ENCODE measurements at places on chromosomes 12 and 14.
A peak's percentile ranks its signal among the peaks of the same experiment; 100 is the strongest.

DNA sequence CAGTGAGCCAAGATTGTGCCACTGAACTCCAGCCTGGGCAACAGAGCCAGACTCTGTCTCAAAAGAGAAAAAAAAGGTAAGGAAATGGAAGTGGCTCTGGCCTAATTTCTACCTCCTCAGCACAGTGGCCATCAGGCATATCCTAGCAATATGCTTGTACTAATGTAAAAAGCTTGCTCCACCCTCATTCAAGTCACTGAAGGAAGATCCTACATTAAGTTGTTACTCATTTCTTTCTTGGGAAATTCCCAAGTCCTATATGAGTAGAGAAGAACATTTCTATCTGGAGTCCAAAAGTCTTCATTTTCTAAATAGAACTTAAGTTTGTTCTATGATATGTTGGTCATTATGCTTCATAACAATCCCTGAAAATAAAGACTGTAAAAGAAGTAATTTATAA is 67.3 kb upstream of the HOXC13 start:
- DNase-seq: no peak

GRCh38 chr12:116968986-116969385 is 58.2 kb downstream of the FBXW8 start:
- no peak for DNase-seq

DNA sequence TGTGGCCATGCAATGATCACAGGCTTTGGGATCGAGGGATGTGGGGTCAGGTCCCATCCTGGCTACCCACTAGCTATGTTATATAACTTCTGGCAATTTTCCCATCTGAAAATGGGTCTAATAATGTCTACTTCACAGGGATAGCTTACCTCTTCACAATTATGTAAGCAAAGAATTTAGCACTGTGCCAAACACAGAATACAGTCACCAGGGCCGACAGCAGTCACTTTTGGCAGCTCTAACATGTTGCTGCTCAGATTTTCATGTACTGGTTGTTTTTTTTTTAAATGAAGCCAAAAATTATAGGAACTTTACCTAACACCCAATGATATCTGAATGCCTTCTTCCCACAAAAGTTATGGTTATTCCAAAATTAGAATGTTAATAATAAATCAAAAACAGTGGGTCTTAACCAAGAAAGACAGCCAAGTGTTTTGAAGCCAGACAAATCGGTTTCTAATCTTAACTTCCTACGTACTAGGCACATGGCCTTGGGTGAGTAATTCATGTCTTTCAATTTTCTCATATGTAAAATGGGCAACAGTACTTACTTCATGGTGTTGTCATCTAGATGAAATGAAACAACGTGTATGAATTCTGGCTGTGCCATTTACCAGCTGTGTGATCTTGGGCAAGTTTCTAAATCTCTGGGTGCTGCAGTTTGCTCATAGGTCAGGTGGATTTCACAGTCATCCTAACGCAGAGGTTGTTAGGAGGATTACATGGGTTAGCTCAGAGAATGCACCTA is 13.0 kb upstream of the PCED1B start:
- no peak for DNase-seq

DNA sequence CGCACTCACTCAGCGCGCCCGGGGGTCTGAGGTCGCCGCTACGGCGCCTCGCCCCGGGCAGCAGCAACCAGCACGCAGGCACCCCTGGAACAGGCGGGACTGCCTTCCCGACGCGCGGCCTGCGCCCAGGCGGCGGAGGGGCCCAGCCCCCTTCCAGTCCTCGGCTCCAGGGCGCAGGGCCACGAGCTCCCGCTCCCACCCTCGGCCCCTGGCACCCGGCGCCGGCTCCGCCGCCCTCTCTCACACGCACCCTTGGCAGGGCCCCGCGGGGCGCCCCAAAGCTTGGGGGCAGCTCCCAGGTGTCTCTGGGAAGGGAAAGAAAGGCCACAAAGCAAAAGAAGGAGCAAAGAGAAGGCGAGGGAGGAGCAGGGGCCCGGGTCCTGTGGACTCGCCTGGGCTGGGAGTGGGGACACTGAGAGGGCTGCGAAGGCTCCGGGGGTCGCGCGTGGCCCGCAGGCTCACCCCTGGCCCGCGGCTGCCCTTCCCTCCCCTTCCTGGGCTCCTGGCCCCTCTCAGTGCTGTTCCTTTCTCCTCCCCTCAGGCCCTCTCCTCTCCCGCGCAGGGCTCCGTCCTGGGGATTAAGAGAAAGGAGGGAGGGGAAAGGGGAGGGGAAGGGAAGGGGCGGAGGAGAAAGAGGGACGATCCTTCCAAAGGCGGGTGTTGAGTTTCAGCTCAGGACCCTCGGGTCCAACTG is 907 bp upstream of the EFS start:
- no peak for DNase-seq

DNA sequence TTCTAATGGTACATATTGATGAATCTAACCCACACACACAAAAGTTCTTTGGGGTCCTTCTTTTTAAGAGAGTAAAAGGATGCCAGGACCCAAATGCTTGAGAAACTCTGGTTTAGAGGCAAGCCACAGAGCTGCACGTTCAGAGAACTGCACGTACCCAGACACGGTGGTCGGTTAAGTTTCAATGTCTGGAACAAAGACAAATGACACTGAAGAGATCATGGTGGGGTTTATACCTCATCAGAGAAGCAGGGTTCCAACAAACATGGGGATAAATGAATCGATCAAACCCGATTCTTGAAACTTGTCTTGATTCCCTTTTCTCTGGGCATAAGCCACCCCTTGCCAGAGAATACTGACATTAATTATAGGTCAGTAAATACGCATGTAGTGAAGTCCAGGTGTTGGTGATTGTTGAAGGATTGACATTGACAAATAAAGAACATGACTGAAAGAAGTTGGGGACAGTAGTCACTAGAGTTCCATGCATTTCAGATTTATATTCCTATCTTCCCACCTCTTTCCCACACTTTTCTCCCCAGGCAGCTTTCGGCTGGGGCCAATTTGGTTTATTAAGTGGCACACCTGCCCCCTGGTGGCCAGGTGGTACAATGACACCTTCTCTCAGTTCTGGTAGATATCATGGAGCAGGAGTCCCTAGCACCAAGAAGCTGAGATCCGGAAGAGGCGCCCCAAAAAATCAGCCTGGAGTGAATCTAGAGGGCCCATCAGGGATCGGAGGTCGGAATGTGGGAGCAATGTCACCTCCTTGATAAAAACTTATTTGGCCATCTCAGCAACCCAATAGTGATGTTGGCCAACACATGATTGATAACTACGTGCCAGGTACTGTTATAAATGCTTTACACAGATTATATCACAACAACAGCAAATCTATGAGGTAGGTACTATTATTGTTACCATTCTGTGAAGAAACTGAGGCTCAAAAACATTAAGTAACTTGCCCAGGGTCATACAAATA is 17.8 kb upstream of the HDAC7 start:
- DNase-seq: no peak

- no peak for DNase-seq
Measured at GRCh38 chr12:91211866-91212265, 29.2 kb upstream of the DCN start.

DNA sequence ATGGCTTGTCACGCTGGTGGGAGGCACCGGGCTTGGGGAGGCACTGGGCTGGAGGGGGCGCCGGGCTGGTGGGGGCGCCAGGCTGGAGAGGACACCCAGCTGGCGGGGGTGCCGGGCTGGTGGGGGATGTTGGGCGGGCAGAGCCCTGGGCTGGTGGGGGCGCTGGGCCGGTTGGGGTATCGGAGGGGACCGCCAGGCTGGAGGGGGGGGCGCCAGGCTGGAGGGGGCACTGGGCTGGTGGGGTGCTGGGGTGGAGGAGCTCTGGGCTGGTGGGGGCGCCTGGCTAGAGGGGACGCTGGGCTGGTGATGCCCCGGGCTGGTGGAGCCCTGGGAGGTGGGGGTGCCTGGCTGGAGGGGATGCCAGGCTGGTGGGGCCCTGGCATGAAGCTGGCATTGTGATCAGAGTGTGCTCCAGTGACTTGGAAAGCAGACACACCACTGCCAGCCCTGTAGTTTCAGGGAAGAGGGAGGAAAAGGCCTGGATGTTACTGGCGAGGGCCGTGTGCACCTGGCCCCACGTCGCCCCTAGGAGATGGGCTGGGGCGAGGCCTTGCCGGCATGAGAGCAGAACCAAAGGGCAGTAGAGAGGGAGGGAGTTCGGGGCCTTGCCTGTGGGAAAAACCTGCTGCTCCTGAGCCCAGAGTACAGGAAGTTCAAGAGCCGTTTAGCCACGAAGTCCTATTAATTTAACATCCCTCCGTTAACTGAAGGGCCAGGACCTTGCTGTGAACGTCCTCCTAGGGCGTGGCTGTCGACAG is 13.1 kb downstream of the TEDC1 start:
- no peak for DNase-seq

GRCh38 chr12:96882862-96883261 is 24.2 kb upstream of the NEDD1 start:
- DNase-seq: peak; percentile 64

GRCh38 chr12:5000658-5001385 is 42.9 kb upstream of the KCNA5 start:
- no peak for DNase-seq

- DNase-seq: no peak
Measured at GRCh38 chr12:102939059-102939458, 18.4 kb upstream of the ASCL1 start.

DNA sequence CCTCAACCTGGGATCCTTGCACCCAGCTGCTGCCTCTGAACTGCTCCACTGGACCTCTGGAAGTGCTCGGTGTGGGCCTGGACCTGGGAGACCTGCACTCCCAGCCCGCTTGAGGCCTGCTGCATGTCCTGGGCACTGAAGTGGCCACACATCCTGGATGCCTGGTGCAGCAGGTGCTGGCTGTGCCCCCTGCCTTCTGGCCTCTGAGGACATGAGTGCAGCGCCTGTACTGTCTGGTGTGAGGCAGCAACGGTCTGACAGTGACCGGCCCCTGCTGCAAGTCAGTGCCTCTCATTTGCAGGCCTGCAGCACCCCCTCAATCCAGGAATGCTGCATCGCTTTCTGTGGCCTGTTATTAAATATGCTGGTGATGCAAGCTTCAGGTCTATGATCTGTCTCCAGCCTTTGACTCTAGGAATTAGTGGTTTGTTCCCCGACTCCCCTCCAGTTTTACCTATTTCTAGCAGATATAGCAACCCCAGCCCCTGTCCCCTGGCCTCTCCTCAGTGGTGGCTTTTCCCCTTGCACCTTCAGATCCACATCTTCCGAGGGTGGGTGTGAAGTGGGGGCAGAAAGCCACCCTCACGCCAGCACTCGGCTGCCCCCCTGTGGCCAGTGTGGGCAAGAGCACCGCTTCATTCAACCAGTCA is 3.6 kb downstream of the SMIM41 start:
- DNase-seq: no peak

DNA sequence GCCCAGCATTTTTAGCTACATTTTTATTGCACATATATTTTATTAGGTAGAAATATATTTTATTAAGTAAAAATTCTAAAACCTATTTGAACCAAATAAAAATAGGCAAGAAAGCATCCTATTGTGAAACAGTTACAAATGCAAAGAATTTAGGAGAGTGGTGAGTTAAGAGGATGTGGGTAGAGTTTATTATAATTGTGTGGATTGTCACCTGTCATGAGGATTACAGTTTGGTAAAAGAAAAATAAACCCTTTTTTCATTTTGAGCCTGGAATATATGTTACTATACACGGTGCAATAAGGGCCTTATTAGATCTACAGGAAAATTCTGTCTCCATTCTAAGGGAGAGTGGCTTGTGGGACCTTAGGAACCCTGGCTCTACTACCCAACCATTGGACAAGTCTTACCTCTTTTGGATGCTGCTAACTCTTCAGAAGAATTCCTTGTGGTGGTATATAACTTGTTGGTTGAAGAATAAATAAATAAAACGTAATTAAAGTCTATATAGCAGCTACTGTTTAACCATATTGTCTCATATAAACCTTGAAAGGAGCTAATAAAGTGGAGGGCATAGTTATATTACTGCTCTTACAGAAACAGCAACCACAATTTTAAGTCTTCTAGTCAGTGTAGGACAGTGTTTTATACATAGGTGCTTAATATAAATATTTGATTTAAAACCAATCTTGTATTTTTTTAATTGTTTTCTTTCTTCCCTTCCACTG is 67.8 kb downstream of the FGD4 start:
- no peak for DNase-seq

- no peak for DNase-seq
Measured at GRCh38 chr12:89736995-89737394, 28.4 kb upstream of the ATP2B1 start.

DNA sequence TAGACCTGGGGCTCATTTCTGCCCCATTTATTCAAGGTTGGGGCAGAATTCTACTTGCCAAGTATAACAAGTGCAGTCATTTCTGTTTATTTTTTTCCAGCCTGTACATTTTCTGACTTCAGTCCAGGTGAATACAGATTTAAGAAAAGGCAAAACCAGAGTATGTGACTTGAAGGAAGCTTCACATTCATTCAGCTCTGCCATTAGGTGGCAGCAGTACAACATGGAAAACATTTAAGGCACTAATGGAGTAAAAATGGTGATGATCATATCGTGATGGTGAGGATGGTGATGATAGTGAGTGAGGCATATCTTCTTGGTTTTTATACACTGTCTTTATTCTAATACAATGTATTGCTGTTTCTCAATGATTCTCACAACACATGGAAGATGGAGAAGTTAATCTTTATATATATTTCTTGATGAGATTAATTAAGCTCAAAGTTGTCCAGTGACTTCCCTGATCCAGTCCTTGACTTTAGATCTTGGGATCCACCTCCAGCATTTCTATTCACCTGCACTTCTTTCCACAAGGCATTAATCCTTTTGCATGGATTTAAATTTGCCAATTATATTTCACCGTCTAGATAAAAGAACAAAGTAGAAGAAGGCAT is 176.7 kb upstream of the SEL1L start:
- DNase-seq: no peak

- no peak for DNase-seq
Measured at GRCh38 chr12:85809500-85809899, 26.7 kb downstream of the RASSF9 start.

- no peak for DNase-seq
Measured at GRCh38 chr12:102059343-102059742, 2.4 kb downstream of the WASHC3 start.

DNA sequence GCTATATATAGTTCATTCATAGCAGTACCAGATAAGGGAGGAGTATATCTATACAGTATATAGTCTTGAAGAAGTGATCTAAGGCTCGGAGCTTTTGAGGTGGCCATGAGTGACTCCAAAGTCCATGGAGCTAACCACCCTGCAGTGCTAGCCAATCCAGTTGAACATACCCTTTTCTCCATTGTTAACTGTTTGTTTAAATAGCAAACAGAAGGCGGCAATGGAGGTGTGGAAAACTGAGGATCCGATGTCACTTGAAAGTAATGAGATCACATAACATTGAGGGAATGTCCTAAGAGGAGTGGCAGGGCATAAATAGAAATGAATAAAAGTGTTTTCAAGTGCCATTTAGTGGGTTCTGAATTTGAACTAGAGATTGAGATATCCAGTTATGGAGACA is 12.4 kb upstream of the SNAPC1 start:
- DNase-seq: no peak

GRCh38 chr12:58969237-58969636 is 48.9 kb upstream of the LRIG3 start:
- DNase-seq: no peak

DNA sequence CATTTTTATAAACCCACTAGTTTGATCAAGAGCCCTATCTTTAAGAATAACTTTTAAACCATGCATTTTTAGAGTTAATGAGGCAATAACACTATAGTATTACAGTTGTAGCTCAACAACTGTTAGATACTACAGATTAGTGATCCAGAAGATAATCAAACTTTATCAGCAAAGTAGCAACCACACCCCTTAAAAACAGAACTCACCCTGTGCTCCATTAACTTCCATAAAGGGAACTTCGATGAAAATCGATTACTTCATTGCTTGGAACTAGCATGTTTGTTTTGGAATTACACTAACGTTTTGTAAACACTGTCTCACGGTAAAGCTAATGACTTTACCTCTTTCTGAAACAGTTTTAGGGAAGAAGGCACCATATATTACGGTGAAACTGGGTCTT is 1.4 kb downstream of the SGPP1 start:
- DNase-seq: no peak

All from AG04450 (cell line).